ENCODE measurements at places on chromosomes 1 and 21.

GRCh38 chr1:41571041-41571440, 86.6 kb upstream of the EDN2 start:
- DNase-seq = no peak

GRCh38 chr1:50208315-50208714, 99.6 kb downstream of the ELAVL4 start:
- DNase-seq = no peak

DNA sequence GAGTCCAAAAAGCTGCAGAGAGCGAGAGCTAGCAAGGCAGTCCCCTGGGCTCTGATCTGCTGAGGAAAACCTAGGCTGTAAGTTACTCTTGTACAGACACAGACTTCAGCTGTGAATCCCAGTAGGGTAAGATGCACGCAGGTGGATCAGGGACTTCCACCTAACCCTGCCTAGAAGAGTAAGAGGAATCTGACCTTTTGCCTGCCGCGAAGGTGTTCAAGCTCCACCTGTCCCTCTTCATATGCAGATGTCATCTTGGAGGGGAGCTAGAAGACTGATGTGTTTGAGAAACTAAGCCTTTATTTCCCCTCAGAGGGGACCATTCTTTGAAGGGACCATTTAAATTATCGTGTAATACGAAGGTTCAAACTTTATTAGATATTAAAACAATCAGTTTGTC, 108.6 kb upstream of the USP24 start:
- no peak for DNase-seq

GRCh38 chr21:33403128-33403785, at the start of gene IFNGR2:
IFNGR2 (plus strand) TSS chr21:33403413; CDS start chr21:33403544, 131 bp downstream.
- no peak for DNase-seq

DNA sequence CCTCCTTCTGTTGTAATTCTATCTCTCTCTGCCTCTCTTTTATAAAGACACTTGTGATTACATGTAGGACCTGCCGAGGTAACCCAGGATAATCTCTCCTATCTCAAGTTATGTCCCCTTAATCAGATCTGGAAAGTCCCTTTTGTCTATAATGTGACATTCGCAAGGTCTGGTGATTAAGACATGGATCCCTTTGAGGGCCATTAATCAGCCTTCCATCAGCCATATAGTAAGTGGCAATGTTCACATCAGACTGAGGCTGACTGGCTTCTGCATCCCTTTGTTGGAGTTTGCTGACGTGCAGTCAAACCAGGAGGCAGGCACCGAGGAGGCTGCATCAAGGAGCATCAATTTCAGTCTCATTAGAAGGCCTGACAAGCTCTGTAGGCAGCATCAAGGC, 209.6 kb downstream of the BACH1 start:
- no peak for DNase-seq

- DNase-seq = no peak
These were observed 71.7 kb downstream of the SNX7 start for GRCh38 chr1:98732985-98733781.

All from GOT3 (cell line).